ENCODE measurements at places on chromosomes 12 and 14.

- DNase-seq = no peak
Measured at GRCh38 chr12:122202017-122202416, 1.5 kb upstream of the B3GNT4 start.

DNA sequence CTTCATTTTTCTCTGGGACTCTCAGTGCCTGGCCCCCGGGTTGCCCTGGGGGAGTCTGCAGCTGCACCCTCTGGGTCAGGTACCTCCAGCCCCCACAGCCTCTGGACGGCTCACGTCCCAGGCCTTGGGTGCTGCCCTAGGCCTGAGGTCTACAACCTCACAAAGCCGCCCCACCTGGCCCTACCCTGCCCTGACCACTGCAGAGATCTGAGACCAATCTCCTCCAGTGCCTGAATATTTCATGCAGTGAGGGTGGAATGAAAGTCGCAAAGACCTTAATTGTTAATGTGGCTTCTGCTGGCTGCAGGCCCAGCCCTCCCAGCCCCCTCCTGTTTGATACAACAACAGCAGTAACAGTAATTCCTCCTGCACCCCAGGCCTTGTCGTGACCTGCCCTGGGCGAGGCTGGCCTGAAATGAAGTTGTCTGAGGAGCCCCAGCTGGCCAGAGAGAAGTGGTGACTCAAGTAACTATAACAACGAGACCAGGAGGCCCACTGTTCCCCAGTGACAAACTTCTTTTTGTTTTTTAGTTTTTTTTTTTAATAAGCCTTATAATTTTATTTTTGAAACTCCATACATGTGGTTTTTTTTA is 8.8 kb upstream of the CCDC85C start:
- DNase-seq = no peak

DNA sequence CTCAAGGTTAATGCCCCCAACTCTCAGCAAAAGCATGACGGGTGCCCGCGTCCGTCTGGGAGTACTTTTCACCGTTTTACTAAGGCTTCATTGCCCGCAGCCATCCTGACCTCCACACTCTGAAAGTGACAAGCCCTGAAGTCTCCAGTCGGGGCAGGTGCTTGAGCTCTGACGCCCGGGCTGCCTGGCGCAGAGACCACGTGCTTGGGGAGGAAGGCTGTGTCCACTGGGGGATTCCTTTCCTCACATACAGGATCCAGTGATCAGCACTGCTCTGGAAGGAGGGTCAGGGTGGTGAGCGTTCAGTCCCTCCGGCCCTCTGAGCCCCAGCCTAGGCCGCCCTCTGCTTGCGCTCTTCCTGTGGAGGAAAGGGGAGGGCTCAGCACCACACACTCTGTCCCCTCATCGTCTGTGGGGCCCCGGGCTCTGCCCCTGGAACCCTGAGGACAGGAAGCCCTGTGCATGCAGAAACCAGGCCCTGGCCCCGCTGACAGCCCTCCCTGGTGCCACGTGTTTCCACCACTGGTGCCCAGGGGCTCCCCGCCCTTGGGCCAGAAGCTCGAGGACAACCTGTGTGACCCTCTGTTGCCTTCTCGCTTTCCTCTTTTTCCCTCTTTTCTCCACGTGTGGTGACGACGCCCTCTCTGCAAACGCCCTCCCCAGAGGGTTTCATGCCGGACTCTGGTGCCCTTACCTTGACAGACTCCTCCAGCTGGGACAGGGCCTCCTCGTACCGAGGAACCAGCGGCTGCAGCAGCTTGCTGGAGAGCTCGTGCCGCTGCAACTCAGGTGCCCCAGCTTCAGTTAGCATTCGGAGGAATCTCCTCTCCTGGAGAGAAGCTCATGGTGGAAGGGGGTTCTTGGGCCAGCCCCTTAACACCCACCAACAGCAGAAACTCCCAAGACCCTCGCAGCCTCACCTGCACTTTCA is 4.9 kb downstream of the DDX51 start:
- no peak for DNase-seq

DNA sequence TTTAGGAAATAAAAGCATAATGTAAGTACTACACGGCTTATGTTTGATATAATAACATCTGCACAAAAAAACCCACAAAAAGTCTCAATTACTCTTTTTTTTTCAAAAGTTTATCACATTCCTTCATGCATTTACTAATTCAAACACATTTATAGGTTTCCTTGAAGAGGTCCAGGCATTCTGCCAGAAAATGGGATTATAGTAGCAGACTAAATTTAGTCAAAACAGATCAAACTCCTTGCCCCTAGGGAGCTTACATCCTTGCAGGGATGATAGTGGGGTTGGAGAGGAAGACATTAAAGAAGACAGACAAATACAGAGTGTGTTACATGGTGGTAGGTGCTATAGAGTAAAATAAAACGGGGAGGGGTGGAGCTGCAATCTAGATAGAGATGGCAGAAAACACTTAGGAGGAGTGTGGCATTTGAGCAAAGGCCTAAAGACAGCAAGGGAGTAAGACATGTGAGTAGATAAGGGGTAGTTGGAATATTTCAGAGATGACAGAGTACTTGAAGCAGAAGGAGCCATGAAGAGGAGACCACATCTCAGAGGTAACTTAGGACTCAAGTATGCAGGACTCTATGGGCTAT is 266.9 kb downstream of the PPFIA2 start:
- no peak for DNase-seq

DNA sequence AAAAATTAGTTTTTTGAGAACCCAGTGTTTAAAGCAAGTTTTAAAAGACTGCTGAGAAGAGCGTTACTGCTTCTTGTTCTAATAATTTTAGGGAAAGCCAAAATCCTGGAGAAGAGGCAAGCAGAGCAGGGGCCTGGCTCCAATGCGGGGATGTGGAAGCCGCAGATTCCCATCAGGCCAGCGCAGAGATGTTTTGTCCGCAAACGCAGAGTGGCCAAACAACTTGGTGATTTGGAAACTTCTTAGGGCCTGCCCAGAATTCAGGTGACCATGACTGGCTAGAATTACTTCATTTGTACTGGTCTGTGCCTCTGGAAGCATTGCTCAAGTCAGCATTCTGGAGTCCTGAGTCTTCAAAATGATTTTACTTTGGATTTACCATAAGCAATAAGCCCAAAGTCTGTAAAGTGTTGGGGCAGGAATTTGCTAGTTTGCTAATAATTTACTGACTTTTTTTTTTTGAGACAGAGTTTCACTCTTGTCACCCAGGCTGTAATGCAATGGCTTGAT is 208.4 kb downstream of the PPM1H start:
- no peak for DNase-seq

DNA sequence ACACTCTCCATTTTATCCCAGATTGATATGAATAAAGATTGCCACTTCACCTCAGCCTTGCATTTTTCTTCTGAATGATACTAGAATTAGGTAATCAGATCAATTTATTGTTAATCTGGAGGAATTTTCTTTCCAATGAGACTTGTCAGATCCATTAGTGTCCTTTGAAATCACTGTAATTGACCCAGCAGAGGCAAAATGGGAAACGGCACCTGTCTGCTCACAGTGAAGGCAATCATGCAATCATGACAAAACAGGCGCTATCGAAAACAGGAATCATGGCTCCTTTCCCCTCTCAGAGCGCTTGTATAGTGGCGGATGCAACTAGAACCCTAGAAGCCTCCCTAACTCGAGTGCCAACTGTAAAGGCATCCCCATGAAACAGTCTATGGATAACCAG is 417.6 kb downstream of the GALC start:
- DNase-seq = no peak

GRCh38 chr12:29611906-29612305 is 114.4 kb upstream of the OVCH1 start:
- no peak for DNase-seq

- DNase-seq = no peak
Measured at GRCh38 chr12:88805692-88806091, 225.4 kb upstream of the KITLG start.

GRCh38 chr12:568486-568885 is 94.8 kb downstream of the NINJ2 start:
- no peak for DNase-seq

- DNase-seq = no peak
Measured at GRCh38 chr14:105851716-105852377, 325.5 kb downstream of the TMEM121 start.

- no peak for DNase-seq
Measured at GRCh38 chr12:132185705-132186104, 41.4 kb downstream of the NOC4L start.

DNA sequence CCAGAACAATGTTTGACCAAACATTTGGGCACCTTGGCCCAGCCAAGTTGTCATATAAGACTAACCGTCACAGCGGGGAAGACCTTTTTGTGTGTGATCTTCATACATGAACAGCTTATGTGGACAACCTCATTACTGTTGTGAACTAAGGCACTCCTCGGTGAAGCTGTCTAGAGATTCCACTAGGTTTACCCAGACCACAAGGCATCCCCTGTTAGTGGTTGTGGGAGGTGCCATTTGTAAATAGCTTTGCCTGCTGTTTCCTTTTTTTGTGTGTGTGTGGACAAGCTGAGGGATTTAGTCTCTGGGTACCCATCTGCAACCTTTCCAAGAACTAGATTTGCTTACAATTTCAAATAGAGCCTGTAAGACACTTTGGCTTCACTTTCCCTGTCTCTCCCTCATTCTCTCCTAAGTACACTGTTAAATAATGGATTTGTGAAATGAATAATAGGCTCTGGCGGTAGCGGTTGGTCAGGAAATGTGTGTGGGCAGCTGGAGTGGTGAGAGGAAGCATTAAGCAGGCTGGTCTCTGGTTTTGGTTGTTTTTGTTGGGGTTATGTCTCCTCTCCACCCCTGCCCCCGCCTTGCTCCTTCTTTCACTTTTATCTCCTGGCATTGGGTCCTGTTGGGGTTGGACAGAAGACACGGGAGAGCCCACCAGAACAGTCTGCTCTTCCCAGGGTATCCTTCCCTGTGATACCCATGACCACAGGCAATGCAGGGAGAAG is 727.6 kb downstream of the VRK1 start:
- DNase-seq = no peak

GRCh38 chr12:6961278-6961694 is 9.2 kb downstream of the PHB2 start:
- DNase-seq = no peak

DNA sequence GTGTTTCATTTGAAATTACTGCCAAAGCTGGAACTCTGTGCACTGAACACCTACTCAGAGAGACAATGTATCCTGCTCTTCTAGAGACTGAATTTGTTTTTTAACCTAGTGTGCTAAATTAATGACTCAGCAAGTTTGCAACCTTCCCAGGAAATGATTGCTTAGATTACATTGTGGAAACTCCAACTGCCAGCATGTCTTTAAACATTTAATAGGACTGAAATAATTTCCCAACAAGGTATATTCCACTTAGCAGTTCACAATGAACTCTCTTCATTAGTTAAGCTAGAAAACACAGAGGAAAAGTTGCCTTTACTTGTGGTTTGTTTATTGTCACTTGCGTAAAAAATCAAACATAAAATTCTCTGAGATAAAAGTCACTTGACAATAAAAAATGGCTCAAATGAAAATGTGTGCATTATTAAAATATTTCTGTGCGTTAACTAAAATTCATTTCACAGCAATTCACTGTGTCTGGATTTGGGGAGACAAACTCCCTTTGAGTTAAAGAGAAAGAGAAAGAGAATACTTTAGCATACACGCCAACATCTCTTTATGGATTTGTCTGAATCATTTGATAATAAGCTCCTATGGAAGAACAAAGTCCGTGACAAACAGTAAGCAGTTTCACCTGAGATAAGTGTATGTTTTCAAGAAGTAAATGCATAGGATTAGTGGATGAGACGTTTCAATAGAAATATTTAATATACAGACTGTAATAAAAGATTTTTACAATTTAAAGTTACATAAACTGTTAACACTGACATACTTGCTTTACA is 284.0 kb downstream of the PRKD1 start:
- no peak for DNase-seq

DNA sequence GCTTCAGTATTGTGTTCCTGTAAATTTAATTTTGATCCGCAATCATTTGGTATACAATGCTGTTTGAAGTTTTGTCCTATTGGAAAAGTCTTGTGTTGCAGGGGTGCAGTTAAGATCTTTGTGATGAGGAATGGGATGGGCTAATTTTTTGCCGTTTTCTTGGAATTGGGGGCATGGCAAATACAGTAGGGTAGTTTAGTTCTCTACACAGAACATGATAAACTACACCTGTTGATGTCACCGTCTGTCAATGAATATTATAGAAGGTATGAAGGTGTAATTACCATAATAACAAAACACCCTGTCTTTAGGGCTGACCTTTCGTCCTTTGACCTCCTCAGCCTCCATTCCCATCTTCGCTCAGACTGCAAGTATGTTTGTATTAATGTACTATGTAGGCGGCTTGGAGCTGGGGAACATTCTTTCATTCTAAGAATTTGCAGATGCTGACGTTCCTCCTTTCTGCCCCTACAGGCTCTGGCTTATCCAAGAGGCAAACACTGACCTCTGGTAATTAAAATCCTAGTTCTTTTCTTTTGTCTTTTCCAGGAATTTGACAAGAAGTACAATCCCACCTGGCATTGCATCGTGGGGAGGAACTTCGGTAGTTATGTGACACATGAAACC is 1.7 kb downstream of the DYNLL1 start:
- DNase-seq = no peak

DNA sequence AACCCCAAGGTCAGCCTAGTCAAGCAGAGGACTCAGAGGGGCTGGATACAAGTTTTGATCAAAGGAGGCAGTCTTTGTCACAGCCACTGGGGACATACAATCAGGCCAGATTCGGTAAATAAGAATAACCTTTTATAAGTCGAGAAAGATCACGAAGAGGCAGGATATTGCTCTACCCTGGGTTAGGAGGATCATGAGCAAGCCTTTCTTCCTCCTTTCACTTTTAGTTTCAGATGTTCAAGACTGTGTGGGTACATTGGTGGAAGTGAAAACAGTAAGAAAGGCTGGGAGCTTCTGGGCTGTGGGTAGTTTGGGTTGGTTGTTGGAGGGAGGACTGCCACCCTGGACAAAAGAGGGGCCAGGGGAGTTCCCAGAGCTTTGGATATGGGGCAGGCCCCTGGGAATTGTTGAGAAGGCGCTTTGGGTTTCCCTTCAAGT is 127.7 kb downstream of the SNAPC1 start:
- DNase-seq = no peak

GRCh38 chr12:124298685-124299410 is 4.0 kb downstream of the RFLNA start:
- no peak for DNase-seq

DNA sequence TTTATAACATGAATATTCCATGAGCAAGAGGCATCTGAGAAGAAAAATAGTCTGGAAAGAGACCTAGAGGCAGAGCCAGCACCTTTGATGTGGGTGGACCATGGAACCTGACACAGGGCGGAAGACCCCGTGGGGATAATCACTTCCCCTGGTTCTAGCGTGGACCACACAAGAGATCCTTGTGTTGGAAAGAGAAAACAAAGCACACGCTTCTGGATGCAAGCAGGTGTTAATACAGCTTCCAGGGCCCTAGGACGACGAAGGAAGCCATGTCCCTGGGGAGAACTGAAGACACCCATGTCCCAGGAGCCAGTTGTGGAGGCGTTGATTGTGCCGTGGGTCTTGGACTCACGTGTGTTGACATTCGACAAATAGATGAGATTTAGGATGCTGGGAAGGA is 102.9 kb downstream of the ADGRD1 start:
- no peak for DNase-seq

- no peak for DNase-seq
Measured at GRCh38 chr12:126362493-126362892, 1297.3 kb downstream of the AACS start.

All from left renal pelvis (tissue), 4 donors.